HuH-7.5 (cell line): ENCODE measurements at places on chromosomes 7 and 10.

DNA sequence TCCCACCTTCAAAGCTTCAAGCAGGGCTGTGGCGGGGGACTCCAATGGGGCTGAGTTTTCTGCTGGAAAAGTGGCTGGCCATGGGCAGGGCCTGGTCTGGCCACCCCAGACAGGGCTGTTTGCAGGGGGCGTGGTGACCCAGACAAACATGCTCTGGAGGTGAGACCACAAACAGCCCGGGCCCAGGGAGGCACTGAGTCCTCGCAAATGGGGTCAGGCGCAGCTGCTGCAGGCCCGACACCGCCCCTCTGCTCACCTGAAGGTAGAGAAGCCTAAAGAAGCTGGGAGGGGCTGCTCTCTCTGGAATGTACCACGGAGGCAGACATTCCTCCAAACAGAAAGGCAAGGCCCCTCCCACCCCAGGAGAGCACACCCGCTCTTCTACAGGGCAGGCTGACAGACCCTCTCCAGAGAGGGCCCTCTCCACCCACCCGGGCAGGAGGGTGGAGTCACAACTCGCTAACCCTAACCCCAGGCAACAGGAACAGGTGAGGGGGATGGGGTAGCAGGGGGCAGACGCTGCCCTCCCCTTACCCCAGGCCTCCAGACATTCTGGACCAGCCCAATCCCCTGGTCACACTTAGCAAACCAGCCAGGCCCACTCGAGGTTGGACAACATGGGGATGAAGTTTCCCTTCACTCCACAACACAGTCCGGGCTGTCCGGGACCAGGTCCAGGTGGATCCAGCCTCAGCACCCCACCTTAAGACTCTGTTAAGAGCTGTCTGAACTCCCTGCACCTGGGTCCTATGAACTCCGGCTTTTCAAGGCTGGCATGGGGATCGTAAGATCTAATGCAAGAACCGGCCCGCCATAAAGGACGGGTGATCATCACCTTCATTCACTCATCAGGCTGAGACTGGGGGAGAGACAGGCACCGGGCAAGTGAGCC lies 32.3 kb downstream of the OAT start:
- no peak for DNase-seq

GRCh38 chr10:60420991-60421894 lies 31.6 kb upstream of the ANK3 start:
- no peak for DNase-seq

DNA sequence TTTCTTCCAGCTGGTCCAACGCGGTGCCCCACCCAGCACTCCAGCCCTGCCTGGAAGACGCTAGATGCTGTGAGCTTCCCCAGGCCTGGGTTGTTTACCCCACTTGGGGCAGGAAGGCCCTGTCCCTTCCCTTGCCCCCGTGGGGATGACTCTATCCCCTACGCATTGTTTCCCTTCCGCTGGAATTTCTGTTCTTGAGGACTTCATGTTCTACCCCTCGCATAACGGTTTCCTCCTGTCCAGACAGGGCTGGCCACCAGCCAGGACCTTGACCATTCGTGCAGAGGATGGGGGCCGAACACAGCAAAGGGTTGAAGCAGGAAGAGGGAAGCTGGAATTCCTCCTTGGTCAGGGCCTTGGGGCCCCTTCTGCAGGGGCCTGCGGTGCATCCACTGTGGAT lies 14.7 kb upstream of the SERPINE1 start:
- no peak for DNase-seq

DNA sequence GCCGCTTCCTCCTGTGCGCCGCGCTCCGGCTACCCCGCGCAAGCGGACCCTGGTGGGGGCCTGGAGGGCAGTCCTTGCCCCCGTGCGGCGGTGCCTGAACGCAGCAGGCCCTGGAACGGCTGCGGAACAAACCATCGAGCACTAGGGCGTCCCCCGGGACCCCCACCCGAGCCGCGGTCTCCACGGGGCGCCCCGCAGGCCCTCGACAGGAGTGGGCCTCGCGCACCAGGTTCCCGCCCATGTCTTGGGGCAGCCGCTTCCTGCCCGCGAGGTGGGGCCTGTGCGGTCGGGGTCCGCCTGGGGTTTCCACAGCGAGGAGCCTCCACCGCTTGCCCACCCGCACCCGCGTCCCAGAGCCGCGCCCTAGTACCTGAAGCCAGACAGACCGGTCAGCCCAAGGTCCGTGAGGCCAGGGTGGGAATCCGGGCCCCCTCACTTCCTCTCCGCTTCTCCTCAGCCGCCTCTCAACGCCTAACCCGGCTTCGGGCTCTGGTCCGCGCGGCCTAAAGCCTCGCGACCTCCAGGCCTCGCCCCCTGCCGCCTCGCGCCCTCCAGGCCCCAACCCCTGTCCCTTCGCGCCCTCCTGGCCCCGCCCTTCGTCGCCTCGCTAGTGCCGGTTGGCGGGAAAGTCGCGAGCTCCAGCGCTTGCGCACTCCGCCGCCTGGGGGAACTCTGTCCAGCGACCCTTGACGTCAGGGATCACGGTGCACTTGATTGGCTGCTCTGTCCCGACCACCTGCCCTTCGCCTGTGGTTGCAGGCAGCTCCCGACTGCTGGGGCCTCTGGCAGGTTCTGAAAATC lies 7.0 kb upstream of the GBX1 start:
- no peak for DNase-seq
